Fibroblast of pulmonary artery (primary cell): ENCODE measurements at places on chromosomes 4 and X.

DNA sequence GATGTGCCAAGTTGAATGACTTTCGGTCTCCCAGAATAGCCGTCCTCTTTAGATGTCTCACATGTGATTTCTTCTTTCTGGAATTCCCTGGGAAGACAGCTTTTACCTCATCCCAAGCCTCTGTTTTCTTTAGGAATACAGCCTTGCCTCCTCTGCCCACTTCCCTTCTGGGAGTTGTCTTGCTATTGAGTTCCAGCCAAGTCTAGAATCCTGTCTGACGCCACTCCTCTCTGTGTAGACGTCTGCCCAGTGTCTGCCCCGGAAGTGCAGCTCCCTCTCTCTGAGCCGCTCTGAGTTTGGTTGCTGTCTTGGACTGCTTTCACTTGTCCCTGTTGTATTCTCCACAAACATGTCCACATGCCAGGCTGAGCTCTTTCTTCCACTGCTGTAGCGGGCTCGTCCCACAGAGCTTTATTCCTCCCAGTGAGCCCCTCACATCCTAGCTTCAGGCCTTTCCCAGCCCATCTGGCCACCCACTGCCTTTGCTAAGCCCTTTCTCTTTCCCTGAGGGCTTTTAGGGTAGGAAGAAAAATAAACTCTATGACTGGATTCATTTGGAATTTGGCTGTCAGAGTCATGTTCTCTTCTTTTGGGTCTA is 9.0 kb upstream of the IGFBP7 start:
- DNase-seq: peak; percentile 96

GRCh38 chrX:50452782-50453181 is 17.8 kb downstream of the DGKK start:
- DNase-seq: no peak

GRCh38 chr4:6573986-6574746 is 823 bp upstream of the MAN2B2 start:
- no peak for DNase-seq

- DNase-seq: no peak
These were observed 85.8 kb upstream of the RPS6KA3 start for GRCh38 chrX:20352504-20352903.

DNA sequence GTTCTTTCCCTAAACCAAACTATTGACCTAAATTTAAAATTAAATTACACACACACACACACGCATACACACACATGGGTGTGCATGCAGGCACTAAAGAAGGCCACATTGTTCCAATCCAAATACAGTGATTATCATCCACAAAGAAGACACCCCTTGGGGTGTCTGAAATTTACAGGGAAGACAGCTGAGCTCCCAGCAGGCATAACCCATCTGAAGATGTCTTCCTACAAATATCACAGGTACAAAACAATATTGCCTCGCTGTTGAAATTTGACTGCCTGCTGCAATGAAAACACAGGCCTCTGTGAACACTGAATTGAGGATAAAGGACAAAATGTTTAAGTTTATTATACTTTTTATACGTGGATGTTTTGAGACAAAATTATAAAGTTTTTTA is 50.2 kb upstream of the SLC7A11 start:
- no peak for DNase-seq

GRCh38 chr4:156754832-156755570 is 216.6 kb downstream of the PDGFC start:
- DNase-seq: no peak

DNA sequence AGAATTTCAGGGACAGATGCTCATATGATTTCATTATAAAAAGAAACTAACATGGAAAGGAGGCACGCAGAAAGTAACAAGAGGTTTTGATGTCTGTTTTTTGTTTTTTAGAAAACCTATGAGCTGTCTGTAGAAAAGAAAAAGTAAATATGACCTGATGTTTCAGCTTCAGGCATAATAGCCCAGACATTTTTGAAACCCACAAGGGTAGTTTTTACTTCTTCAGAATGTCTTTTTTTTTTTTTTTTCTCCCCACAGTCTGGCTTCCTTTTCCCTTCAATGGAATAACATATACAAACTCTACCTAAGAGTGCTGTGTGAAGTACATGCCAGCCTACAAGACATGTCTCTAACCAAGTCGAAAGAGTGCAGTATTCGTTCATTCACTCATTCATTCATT is 18.3 kb upstream of the STX18 start:
- DNase-seq: no peak

- DNase-seq: peak; percentile 8
These were observed 450.3 kb upstream of the PCDH7 start for GRCh38 chr4:30269850-30270249.
